ENCODE measurements at places on chromosomes 11 and 22.

DNA sequence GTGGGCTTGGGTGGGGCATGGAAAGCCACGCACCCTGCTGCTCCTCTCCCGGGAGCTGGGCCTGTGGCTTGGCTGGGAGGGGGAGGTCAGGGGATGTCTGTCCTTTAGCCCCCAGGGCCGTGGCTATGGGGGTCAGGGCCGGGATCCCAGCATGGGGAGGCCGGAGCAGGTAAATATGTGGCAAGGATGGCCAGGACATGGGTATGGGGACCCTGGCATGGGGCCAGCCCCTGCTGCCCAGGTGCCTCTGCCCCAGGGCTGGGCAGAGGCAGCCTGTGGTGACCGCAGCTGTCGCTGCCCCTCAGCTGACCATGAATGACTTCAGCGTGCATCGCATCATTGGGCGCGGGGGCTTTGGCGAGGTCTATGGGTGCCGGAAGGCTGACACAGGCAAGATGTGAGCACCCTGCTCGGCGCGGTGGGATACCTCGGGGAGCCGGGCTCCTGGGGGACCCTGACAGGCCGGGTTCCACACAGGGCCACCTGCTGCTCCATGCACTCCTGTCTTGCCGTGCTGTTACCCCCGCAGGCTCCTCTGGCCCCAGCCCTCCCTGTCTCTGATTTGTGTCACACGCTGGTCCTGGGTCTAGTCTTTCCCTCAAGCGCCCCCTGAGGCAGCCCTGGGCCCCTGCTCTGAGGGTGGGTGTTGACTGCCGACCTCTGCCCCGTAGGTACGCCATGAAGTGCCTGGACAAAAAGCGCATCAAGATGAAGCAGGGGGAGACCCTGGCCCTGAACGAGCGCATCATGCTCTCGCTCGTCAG is 8.1 kb upstream of the ANKRD13D start:
- DNase-seq = no peak

- DNase-seq = no peak
Measured at GRCh38 chr11:65870706-65871681, 1.6 kb downstream of the EFEMP2 start.

DNA sequence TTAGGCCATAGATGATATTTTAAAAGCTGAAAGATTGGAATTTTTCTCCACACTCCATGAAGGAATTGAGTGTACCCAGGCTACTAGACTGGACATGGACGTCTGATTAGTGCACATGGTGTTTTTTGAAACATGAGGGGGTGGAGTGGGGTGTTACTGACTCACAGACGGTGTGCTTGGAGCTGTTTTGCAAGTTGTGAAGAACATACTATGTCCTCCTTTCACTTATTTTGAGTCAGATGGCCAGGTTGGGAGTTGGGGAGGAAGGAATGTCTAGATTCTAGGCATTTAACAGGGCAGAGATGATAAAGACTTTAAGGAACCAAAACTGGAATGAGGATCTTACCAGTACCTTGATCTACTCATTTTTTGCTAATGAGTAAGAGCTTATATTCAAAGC is 158.1 kb upstream of the MTNR1B start:
- DNase-seq = no peak

DNA sequence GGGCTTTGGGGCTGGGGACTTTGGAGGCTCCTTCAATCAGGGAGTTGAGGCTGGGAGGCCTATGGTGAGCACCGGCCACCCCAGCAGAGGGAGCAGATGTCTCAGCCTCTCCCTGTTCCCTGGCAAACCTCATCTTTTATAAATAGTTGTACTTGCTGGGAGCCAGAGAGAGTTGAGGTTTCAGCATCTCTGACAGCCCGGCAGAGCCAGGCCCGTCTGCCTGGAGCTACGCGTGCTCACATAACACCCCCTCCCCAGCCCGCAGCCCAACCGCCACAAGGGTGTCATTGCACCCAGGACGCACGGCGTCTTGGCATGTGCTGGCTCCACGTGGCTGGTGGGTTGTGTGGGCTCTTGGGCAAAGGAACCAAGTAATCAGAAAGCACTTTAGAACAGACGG is 127.1 kb downstream of the CHST1 start:
- no peak for DNase-seq

GRCh38 chr22:19722178-19722981 is 959 bp upstream of the GP1BB start:
- DNase-seq = no peak

GRCh38 chr11:126366064-126366822 is 10.8 kb downstream of the ST3GAL4 start:
- no peak for DNase-seq

DNA sequence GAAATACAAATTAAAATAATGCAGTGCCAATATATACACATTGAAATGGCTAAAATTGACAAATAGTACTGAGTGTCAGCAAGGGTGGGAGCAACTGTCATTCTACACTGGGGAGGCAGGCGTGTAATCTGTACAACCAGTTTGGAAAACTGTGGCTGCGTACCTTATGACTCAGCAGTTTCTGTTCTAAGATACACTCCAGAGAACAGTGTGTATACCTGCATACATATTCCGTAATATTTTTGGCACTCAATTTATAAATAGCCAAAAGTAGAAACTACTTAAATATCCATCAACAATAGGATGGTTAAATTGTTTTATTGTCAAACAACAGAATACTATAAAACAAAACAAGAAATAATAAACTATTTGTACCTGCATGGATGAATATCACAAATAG is 57.6 kb downstream of the RNF169 start:
- no peak for DNase-seq

- DNase-seq = no peak
Measured at GRCh38 chr22:17647452-17647851, 8.9 kb downstream of the BCL2L13 start.

- DNase-seq = no peak
Measured at GRCh38 chr11:931385-931784, 5.7 kb downstream of the AP2A2 start.

DNA sequence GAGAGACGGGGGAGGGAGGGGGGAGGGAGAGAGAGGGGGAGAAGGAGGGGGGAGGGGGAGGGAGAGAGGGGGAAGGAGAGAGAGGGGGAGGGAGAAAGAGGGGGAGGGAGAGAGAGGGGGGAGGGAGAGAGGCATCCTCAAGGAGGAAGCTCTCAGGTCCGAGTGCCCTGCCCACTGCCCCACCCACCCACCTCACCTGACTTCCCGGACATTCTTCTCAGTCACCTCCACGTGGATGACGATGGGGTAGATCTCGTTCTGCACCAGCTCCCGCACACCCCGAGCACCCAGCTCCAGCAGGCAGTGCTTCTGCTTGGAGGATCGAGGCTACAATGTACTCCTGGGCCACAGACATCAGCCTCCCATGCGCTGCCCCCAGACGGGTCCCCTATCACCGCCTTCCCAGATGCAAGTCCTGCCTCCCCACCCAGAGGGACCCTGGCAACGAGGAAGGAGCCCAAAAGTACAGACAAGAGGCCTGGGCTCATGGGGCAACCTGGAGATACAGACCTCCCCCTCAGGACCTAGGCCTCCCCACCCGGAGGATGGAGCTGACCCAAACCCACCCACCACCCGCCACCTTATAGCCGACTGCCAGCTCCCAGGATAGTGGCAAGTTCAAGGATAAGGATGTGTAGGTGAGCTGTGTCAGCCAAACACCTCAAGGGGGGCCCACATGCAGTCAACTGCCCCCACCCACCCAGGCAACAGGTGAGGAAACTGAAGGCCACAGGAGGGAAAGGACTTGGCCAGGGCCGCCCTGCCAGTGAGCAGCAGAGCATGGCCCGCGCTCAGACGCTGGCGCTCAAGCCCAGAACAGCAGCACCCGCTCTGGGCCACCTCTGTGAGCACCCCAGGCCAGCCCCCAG is 5.6 kb upstream of the MFNG start:
- no peak for DNase-seq

GRCh38 chr11:10457901-10458300 is 2.8 kb downstream of the AMPD3 start:
- no peak for DNase-seq

GRCh38 chr22:43995057-43995685 is 28.9 kb upstream of the PARVB start:
- no peak for DNase-seq

DNA sequence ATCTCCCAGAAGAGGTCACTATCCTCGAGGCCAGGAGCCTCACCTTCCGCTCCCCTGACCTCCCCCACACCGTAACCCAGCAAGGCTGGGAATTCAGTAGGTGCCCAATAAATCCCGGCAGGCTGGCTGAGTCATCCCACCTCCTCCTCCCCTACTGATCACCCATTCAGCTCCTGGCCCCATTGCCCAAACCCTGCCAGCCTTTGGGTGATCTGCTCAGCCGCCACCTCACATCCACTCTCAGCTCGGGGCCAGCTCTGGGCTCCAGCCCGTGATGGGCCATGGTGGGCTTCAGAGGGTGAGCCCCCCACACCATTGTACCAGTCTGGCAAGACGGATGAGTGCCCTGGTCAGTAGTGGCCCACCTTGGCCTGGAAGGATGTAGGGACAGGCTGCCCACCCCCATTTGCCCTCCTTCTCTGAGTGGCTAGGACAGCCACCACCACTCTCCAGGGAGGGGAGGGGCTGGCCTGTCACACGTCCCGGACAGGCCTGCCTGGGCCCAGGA is 8.2 kb downstream of the TRPM5 start:
- no peak for DNase-seq

- no peak for DNase-seq
Measured at GRCh38 chr11:11432621-11433319, 79.7 kb upstream of the CSNK2A3 start.

DNA sequence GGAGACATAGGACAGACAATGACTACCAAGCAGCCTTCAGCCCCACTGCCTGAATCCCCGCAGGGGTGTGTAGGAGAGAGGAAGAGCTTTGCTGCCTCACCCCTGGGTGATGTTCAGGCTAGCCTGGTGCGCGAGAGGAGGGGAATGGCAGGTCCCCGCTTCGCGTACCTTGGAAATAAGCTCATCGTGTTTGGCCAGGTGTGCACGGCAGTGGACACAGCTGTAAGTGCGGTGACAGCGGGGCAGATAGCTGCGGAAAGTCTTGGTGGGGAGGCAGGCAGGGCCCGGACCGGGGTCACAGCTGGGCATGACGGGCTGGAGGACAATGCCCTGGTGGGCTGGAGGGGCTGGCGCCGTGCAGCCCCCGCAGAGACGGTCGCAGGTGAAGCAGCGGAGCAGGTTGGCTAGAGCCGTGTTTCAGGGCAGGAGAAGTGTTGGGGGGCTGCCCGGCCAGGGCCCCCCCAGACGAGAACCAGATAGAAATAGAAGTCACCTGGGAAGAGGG is 2.9 kb downstream of the YPEL4 start:
- DNase-seq = no peak

DNA sequence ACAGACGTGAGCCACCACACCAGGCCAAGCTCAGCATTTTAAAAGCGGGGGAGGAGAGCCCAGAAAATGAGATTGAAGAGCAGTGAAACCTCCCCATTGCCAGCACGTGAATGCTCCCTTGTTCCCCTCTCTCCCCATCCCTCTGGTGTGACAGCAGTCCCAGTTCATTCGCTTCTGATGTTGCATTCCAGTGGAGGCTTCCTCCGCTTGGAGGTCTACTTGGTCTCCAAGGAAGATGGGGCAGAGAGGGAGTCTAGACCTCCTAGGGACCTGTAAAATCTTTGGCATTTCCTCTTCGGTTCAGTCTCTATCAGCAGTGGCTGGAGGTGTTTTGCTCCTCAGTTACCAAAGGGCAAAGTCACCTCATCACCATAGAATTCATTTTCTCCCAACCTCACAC is 30.2 kb upstream of the EP300 start:
- no peak for DNase-seq

- DNase-seq = no peak
Measured at GRCh38 chr11:15793043-15793996, 563.0 kb downstream of the SOX6 start.

- DNase-seq = no peak
Measured at GRCh38 chr22:24431309-24432034, 4.1 kb downstream of the ADORA2A start.

DNA sequence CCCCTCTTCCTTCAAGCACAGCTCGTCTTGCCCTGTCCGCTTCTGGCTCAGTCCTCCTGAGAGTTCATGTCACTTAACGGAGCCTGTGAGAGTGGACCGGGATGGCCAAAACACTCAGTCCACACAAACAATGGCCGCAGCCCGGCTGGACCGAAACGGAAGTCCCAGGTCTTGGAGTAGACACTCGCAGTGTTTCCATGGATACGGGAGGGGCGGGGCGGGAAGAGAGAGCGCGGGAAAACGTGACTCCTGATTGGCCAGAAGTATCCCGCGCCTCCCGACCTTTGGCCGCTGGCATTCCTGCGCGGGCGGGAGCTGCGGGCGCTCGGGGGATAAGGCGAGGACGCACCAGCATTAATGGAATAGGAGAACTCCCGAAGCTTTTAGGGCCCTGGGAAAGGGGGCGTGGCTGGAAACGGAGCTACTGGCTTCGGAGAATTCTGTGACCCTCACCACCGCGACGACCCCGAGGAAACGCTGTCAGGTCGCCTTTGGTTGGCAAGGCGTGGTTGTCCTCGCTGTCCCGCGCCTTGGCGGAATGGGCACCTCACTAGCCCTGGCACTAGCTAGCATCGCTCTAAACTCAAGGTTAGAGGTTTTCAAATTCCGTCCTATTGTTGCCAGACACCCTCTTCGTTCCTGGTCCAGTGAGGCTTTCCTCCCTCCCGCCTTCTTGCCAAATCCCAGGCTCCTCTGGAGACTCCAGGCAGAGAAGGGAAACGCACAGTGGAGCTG is at the start of the genes NLRP14 and ZNF214:
Gene NLRP14 (plus strand): TSS at position 297 of the 735 bp plus-strand sequence. CDS start 18,108 bp downstream, outside the sequence.
Gene ZNF214 (minus strand): TSS at position 164 of the 735 bp plus-strand sequence. CDS start 17,511 bp downstream, outside the sequence.
- peak; percentile 82 for DNase-seq

DNA sequence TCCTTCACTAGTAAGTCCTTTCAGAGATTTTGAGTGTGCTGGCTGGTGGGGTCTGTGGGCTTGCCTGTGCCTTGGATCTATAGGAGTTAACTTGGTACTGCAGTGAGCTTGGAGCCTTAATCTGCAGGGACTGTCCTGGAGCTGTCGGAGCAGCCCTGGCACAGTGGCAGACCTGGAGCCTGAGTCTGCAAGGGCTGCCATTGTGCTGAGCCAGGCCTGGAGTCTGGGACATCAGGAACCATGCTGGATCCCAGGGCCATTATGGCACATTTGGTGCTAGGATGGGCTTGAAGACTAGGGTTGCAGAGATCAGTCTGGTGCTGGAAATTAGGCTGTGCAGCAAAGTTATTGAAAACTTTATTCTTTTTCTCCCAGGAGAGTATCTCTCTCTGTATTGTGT is 665.4 kb downstream of the METTL15 start:
- DNase-seq = no peak

DNA sequence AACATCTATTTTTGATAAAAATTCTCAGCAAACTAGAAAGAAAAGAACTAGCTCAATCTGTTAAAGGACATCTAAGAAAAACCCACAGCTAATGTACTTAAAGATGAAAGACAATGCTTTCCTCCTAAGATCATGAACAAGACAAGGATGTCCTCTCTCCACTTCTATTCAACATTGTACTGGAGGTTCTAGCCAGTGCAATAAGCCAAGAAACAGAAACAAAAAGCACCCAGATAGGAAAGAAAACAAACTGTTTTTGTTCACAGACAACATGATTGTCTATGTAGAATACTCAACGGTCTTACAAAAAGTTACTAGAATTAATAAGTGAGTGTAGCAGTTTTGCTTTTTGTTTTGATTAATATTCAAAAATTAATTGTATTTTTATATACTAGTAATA is 7.8 kb downstream of the CD3D start:
- DNase-seq = no peak

DNA sequence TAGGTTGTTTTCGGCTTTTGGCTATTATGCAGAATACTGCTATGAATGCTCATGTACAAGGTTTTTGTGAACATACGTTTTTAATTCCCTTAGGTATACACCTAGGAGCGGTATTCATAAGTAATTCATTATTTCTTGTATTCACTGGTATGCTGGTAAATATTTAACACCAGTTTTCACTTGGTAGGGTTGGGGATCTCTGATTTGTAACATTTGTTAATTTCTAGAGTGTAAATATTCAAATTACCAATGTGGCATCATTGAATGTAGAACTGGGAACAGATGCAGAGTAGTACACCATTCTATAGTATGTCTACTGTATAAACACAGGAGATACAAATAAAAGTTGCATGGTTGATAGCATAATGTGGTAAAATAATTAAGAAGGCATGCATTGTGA is 16.3 kb downstream of the GVQW3 start:
- DNase-seq = no peak
